ENCODE measurements at places on chromosomes 16 and 17. TPM values are rescaled to one million over a fixed set of nuclear protein-coding genes. Genes with fewer than 3 reads are reported as not detected.

NUPR1 gene
- not detected for polyA plus RNA-seq

TPSB2 gene
- polyA plus RNA-seq, result not detected

HSBP1 gene
- polyA plus RNA-seq, result 41.4 TPM

CCDC144A gene
- not detected for polyA plus RNA-seq

MEFV gene
- not detected for polyA plus RNA-seq

ABCA8 gene
- not detected for polyA plus RNA-seq

INCA1 gene
- 0.36 TPM for polyA plus RNA-seq

ITGAD gene
- polyA plus RNA-seq, result not detected

CD79B gene
- polyA plus RNA-seq, result 1,452 TPM

CD7 gene
- 4.4 TPM for polyA plus RNA-seq

EVPL gene
- not detected for polyA plus RNA-seq

HIGD1B gene
- not detected for polyA plus RNA-seq

MRPL58 gene
- 53.9 TPM for polyA plus RNA-seq

CACNG1 gene
- not detected for polyA plus RNA-seq

NLRC3 gene
- polyA plus RNA-seq, result 19.8 TPM

C1QTNF8 gene
- not detected for polyA plus RNA-seq

ELP5 gene
- polyA plus RNA-seq, result 86.8 TPM

SCGB1C2 gene
- not detected for polyA plus RNA-seq

PRPF8 gene
- 156 TPM for polyA plus RNA-seq

CD300A gene
- polyA plus RNA-seq, result 28.0 TPM

HEATR3 gene
- polyA plus RNA-seq, result 6.9 TPM

OTOA gene
- not detected for polyA plus RNA-seq

C16orf95 gene
- polyA plus RNA-seq, result 1.0 TPM

STX1B gene
- 0.18 TPM for polyA plus RNA-seq

MYH1 gene
- not detected for polyA plus RNA-seq

HOXB6 gene
- not detected for polyA plus RNA-seq

Measured in IgD-negative memory B cell (primary cell).